Jurkat, Clone E6-1 (cell line): ENCODE measurements at places on chromosomes 2 and 18.

DNA sequence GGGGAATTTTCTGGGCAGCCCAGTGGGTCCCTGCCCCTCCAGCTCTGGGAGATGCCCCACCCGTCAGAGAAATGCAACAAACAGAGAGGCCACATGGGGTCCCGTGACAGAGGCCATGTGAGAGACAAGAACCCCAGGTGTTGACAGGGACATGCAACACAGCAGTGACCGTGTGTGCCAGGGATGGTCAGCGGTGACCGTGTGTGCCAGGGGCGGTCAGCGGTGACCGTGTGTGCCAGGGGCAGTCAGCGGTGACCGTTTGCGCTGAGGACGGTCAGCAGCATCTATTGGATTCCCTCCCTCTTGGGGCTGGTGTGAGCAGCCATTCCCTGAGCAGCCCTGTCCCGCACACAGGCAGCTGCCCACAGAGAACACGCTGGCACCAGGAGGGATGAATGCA is 146.6 kb upstream of the OTOS start:
- DNase-seq, result no peak

DNA sequence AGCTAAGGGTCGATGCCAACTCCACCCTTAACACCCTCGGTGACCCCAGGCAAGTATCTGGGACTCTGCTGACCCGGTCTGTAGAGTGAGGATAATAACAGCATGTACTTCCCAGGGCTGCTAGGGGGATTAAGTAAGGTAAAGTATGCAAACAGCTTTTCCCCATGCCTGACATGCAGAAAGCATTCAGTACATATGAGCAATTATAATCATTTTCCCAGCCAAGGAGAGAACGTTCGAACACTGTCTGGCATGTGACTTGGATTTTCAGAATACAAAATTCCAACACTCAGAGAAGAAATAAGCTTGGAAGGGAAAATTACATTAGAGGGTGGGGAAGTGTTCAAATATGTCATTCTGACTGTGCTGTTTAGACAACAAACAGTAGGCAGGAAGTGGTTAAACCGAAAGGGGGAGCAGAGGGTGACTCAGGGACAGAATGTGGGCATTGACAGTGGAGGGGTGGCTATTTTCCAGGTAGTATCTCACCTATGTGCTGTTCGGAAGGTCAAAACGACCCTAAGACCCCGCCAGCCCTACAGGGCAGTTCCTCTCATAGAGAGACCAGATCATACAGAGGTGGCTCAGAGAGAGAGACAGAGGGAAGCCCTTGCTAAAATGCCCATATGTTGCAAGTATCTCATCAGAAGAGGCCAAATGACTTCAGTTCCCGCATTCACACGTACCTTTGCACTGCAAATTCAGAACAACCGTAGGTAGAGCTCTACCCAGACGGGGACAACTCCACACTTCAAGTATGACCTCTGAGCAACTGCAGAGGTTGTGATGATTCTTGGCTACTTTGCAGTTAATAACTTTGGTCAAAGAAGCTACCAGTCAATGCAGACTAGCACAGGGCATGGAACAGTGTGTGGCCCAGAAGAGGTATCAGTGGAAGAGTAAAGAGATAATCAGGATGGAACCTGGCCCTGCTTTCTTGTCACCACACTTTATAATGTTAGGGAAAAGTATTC is 14.8 kb downstream of the ASPRV1 start:
- DNase-seq, result peak; percentile 77

- no peak for DNase-seq
These were observed 4.6 kb upstream of the SEH1L start for GRCh38 chr18:12943215-12943614.

DNA sequence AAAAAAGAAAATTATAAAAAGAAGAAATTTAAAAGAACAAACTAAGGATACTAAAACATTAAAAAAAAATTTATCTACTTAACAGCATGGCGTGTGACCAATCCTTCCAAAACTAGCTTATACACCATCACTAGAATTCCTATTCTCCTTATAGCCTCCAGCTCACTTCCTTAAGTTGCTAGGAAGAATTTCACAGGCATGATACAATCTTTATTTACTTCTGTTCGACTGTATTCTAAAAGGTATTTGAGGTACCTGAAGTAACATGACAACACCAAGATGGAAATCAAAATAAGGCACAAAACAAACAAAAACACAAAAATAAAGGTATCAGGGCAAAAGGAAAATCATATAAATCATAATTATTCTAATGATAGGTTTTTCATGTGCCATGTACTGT is 360.7 kb downstream of the FIGN start:
- no peak for DNase-seq

DNA sequence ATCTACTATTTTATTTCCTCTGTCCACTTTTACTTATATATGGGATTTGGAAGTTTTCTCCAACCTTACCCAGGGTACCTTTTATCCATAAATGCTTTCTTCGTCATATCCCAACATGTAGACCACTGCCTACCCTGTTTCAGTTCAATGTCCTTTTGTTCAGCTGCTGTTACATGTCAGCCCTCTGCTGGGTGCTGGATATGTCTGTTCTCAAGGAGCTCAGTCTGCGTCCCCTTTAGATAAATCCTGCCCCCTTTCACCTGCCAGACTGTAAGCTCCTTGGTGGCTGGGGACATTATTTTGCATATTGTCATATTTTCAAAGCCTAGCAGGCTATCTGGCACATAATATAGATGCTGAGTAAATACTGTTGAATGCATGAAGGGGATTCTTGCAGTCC is 53.2 kb downstream of the NEMP2 start:
- DNase-seq, result no peak

GRCh38 chr18:840023-840408 is 28.0 kb upstream of the YES1 start:
- DNase-seq, result no peak

GRCh38 chr2:218622606-218623365 is 15.1 kb downstream of the PLCD4 start:
- DNase-seq, result no peak

DNA sequence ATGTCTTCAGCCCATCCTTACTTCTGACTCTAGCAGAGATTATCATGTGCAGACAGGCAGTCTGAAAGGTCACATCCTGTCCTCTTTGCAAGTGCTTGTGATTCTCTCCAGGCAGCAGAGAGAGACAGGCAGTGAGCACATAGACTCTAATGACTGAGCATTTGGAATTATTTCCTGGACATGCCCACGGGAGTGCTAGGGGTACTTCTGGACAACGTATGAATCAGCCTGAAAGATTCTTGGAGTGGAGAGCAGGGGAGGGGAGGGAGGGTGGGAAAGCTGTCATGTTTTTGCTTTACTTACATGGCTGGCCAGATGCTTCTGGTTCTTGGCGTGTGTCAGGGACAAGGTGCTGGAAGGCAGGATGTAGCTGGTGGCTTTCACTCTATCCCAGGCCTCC is 150.6 kb downstream of the RIF1 start:
- no peak for DNase-seq

DNA sequence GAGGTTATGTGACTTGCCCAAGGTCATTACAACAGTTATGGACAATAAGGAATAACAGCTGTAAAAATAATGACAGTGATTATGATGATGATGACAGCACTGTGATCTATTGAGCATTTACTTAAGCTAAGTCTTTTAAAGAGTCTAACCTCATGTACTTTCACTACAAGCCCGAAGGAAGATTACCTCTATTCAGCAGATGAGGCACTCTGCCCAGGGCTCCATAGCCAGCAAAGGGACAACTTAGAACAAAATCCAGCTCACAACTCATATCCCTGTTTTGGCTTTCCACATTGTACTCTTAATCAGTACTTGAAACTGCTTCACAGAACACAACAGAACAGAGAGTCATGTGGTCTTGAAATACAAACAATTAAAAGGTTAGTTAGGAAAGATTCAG is 290.2 kb downstream of the ZNF385B start:
- no peak for DNase-seq

- no peak for DNase-seq
These were observed 383.8 kb downstream of the FIGN start for GRCh38 chr2:163351966-163352365.

DNA sequence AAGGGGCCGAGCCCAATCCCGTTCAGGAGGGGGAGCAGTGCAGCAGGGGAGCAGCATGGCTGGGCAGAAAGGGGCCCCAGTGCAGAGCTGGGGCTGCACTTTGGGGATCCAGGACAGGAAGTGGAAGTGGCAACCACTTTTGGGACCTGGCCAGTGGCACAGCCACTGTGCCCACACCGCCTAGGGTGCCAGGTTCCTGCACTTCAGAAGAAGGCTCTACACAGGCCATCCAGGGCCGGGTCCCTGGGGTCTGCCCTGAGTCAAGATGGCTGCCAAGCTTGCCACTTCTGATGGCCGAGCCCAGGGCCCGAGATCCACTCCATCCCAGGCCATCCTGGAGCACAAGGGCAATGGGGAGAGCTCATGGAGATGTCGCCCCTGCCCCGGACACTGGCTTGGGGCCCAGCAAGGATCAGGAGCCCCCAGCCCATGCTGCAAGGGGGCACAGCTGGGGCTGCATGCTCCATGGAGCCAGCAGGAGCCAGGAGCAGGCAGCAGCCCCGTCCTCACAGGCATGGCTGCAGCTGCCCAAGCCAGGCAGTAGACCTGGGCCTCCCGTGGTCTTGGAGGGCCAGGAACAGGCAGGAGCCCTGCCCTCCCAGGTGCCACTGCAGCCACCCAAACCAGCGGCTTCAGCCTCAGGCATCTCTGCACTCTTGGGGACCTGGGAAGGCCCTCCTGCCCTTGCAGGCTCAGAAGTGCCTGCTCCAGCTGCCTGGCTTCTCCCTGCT is 35.0 kb upstream of the ID2 start:
- no peak for DNase-seq
